ENCODE measurements at places on chromosomes 3 and 15. TPM values are rescaled to one million over a fixed set of nuclear protein-coding genes. Genes with fewer than 3 reads are reported as not detected.

The MESP2 gene
- total RNA-seq = 2.4 TPM

The LTK gene
- total RNA-seq = not detected

The CHRNB4 gene
- 0.67 TPM for total RNA-seq

The CPNE4 gene
- not detected for total RNA-seq

The PRKAR2A gene
- 51.6 TPM for total RNA-seq

The SLC24A1 gene
- total RNA-seq = 1.7 TPM

The TMEM40 gene
- total RNA-seq = 62.6 TPM

The TNFAIP8L3 gene
- 5.0 TPM for total RNA-seq

The TTC23 gene
- 27.7 TPM for total RNA-seq

The GABRG3 gene
- total RNA-seq = not detected

The CILP gene
- 2.9 TPM for total RNA-seq

The HMCES gene
- 27.5 TPM for total RNA-seq

GRCh38 chr3:38141952-38142273 lies 3.5 kb downstream of the MYD88 start:
- no peak for DNase-seq

DNA sequence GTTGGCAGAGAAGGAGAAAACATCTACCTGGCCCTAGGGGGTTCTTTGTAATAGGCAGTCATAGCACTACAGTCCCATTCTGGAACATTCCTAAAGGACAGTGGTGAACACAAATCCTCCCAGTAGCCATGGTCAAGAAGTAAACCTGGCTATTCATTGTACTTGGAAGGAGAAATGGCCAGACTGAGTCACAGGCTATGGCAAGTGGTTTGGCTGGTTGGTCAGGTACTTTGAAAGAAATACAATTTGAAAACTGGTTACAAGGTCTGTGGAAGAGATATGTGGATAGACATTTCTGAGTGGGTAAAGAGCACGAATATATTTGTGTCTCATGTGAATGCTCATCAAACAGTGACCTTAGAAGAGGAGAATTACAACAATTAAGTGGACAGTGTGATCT lies 33.0 kb upstream of the FAN1 start:
- no peak for DNase-seq

GRCh38 chr3:2578560-2578959 lies 479.9 kb downstream of the CNTN4 start:
- no peak for DNase-seq

DNA sequence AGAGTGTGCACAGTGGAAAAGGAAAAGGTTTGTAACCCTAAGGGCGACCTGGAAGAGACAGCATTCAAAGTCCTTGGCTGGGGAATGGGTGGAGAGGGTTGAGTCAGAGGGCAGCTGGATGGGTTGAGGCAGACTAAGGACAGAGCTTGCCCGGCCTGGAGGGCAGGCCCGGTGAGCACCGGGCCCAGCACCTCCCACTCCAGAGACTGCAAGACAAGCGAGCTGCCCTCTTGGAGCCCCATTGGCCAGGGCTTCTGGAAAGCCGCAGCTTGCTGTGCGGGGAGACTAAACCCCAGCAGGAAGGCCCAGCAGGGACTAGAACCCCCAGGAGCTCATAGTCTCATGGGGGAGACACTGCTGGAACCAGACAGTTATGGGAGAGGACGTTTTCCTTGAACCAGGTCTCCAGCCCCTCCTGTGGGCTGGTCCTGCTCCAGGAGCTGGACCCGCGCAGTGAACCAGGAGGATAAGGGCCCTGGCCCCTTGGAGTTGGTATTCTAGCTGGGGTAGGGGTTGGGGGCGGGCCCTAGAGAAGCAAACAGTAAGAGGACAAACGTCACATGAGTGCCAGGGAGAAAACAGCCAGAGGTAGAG lies 59.1 kb downstream of the RGMA start:
- DNase-seq = no peak

DNA sequence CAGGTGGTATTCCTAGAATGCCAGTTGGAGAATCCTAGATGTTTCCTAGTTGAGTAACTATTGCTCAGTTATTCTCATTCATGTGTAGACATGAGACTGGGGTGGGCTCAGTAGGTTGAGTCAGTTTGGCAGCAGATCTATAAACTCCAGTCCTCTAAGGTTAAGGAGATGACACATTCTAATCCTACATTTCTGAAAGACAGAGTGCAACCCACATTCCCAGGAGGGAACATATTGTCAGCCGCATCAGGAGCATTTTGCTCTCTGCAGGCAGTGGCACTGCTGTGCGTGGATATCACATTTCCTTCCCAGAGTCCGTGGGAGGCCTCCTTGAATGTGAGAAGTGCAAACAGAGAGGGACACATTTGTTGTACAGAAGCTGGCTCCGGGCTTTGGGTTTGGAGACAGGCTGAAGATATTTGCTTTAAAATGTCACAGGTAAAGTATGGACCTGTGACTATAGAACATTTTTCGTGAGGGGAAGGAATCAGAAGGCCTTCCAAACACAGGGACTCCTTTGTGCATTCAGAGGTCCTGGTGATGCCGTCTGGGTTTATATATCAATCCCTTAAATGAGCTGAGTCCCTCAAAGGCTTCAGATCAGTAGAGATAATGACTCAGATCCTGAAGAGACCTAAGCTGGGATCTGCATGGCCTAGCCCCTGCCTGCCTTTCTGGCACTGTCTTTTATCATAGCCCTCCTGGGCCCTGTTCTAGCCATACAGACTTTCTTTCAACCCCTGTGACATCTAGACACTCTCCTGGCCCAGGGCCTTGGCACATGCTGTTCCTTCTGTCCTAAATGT lies 156.5 kb downstream of the CADPS start:
- no peak for DNase-seq

- peak; percentile 31 for DNase-seq
Observed at GRCh38 chr3:184133840-184134745, 1.1 kb upstream of the EIF2B5 start.

- no peak for DNase-seq
Observed at GRCh38 chr15:52257734-52258062, 37.9 kb downstream of the MYO5C start.

GRCh38 chr3:32004113-32004765 lies 22.7 kb downstream of the ZNF860 start:
- DNase-seq = no peak

DNA sequence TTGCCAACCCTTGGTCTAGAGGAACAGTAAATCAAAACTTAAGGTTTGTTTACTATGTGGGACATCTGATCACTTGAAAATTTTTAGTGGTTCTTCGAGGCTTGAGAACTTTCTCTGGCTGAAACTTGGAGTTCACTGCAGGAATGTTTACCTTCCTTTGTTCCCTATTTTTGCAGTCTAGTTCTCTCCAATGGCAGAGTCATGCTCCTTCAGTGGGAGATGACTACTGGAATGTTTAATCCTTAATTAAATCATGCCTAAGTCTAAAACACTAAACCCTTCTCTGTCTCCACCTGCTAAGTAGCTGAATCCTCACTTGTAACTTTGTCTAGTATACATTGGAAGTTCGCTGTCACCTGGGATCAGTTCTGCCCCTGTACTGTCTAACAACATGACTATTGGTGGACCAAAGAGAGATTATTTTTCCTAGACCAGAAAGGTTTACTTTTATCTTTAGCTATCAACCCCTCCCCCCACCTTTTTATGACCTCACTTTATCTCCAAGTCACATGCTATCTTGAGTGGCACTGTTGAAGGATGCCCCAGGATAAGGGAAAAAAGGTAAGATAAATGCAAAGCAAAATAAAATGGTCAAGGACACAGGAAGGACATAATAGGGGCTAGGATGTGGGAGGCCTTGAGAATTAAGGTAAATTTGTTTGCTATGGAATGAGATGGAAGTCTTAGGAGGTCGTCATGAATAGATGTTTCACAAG lies 1.2 kb upstream of the ZNF609 start:
- no peak for DNase-seq

DNA sequence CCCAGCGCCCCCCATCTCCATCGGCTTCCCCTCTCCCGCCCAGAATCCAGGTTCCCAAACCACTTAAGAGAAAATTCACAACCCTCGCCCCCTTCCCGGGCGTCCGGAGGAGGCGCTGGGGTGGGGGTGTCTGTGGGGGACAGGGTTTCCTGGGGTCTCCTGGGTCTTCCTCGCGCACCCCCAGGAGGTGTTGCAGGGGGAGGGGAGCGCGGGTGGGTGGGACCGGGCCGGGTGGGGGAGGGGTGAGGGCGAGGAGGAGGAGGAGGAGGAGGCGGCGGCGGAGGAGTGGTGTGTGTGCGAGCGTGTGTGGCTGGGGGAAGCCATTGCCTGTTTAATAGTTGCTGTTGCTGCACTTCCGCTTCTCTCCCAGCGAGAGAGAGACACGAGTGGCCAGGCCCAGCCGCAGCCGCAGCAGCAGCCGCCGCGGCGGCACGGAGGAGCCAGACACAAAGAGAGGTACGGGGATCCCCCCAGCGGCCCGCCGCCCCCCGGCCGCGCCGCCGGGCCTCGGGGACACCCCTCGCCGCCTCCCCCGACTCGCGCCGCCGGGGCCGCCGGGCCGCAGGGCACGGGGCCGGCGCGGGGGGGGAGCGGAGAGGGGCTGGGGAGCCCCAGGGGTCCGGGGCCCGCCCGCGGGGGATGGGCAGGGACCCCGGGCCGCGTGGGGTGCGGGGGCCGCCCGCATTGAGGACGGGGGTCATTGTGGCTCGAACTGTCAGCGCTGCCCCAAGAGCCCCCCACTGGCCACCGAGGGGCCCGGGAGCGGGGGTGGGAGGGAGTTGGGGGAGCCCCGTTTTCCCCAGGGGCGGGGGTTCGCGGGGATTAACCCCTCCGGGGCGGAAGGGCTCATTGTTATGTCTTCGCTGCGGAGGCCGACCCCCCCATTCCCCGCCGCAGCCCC lies at the start of gene UBE2E1:
UBE2E1 (plus strand) TSS at position 323 of the 901 bp plus-strand sequence. CDS start 1,315 bp downstream, outside the sequence.
- peak; percentile 36 for DNase-seq

DNA sequence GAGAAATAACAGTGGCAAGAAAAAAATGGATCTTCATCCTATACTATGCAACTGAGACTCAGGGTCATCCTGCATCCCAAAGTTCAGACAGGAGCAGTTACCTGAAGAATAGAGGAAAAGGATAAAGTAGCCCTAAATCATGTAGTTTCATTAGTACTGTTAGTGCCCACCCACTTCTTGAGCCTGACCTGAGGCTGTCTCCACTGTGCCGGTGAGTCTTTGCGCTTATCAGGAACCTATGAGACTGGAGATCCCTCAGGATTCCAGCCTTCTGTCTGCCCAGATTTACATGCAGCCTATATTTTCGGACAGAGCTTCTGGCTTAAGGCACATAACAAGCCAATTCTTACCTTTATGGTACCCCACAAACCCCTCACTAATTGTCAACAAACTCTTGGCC lies 791.6 kb downstream of the ROBO1 start:
- DNase-seq = no peak

- no peak for DNase-seq
Observed at GRCh38 chr3:4504340-4505261, 11.5 kb downstream of the ITPR1 start.

DNA sequence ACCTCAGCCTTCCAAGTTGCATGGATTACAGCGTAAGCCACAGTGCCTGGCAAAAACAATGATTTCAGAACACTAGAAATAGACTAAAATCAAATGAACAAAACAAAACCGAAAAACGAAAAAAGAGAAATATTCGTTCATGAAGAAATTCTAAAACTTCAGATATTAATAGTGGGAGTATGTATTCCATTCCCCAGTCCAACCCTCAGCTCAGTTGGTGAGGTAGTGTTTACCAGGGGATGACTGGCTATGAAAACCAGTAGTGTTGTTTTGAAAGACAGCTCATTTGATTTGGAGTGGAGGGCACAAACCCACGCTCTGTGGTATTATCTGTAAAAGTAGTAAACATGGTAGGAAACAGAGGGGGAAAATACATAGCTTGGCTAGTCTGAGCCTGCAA lies 6.8 kb upstream of the SNRK start:
- no peak for DNase-seq

GRCh38 chr3:194691481-194692283 lies 6.0 kb downstream of the FAM43A start:
- no peak for DNase-seq

GRCh38 chr3:183392186-183393034 lies 36.0 kb downstream of the MCF2L2 start:
- no peak for DNase-seq

DNA sequence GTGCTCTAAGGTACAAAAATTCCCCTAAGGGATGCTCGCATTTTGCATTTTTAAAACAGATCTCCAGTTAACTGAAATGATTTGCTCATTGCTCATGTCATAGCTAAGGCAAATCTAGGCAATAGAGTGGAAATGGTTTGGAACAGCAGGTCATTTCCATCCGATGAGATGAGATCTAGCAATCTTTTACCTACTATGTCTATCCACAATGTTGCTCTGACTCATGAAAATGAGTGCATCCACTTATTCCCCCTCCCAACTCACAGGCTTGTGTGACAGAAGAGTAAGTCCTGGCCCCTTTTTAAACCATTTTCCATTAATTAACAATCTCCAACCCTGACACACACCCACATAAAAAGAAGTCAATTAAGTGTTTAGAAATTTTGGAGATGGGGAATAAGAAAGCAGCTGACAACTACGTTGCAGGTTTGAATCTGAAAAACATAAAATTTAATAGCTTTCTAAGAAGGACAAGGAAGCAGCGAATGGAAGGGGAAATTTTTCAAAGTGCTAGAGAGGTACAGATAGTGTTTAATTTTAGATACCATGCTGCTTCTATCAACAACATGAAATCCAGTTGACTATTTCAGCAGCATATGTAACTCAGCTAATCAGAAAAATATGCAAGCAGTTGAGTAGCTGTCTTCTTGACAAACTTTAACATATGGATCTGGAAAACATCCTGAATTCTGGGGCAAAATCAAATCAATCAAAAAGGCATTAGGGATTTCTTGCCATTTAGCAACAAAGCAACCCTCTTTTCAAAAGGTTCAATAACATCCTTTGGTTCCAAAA lies 112.0 kb downstream of the TMCO5A start:
- no peak for DNase-seq

GRCh38 chr3:187281191-187281714 lies 10.3 kb downstream of the MASP1 start:
- no peak for DNase-seq

GRCh38 chr3:188635258-188636042 lies 481.5 kb downstream of the LPP start:
- no peak for DNase-seq

DNA sequence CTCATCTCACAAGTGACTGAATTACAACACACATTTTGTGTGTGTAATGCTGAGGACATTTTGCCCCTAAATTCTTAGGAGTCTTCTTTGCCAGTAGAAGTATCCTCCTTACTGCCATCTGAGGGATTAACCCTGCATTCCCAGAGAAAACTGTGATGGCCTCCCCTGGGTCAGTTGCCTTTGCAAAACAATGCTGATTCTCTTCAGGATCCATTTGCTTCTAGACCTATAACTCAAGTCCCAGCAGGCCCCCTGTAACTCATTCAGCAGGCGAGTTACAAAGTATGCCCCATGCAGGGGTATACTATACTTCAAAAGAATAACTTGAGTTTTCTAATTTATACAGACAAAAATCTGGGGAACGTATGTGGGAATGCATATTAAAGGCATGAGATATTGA lies 6.6 kb upstream of the MCF2L2 start:
- DNase-seq = no peak

- DNase-seq = no peak
Observed at GRCh38 chr15:99504071-99504822, 61.5 kb upstream of the MEF2A start.

DNA sequence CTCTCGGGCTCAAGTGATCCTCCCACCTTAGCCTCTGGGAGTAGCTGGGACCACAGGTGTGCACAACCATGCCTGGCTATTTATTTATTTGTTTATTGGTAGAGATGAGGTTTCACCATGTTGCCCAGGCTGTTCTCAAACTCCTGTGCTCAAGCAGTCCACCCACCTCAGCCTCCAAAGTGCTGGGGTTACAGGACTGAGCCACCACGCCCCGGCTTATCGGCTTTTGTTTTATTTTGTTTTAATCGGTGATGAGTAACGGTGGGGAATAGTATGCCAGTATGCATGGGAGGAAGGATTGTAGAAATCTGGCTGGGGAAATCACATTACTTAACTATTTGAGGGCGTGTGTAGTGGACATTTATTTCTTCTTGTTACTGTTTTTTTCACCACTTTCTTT lies 451.0 kb upstream of the GOLIM4 start:
- DNase-seq = no peak
